Astrocyte of the cerebellum (primary cell): ENCODE measurements at places on chromosomes 5 and 9.

- DNase-seq, result no peak
These were observed 38.6 kb upstream of the TMOD1 start for GRCh38 chr9:97462914-97463313.

- DNase-seq, result no peak
These were observed 37.6 kb upstream of the PCAT7 start for GRCh38 chr9:94517254-94517653.

- no peak for DNase-seq
These were observed 336.6 kb upstream of the DAB2 start for GRCh38 chr5:39761199-39761950.

DNA sequence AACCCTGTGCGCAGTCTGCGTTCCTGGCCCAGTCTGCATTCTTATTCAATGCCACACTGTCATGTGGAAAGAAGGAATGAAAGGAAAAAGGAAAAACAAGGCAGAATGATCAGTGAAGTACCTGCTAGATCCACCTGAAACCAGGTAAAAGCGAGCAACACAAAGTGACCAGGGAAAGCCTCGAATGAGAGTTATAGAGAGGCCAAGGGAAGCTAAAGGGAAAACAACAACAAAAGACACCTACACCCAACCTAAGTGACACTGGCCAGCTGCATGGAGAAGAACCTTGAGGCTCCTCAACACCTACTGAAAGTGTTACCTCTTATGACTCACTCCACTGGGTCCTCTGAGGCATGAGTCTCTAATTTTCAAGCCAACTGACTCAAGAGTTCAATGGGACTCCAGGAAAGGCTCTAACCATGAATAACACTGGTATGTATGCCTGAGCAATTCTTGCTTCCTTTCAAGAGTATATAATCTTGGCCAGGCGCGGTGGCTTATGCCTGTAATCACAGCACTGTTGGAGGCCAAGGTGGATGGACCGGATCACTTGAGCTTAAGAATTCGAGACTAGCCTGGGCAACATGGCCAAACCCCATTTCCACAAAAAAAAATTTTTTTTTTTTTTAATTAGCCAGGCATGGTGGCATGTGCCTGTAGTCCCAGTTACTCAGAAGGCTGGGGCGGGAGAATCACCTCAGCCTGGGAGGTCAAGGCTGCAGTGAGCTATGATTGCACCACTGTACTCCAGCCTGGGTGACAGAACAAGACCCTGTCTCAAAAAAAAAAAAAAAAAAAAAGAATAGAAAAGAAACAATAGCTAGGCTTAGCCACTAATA is 29.0 kb downstream of the MTMR12 start:
- peak; percentile 62 for DNase-seq

GRCh38 chr5:126002222-126002897 is 420.8 kb upstream of the GRAMD2B start:
- peak; percentile 98 for DNase-seq

DNA sequence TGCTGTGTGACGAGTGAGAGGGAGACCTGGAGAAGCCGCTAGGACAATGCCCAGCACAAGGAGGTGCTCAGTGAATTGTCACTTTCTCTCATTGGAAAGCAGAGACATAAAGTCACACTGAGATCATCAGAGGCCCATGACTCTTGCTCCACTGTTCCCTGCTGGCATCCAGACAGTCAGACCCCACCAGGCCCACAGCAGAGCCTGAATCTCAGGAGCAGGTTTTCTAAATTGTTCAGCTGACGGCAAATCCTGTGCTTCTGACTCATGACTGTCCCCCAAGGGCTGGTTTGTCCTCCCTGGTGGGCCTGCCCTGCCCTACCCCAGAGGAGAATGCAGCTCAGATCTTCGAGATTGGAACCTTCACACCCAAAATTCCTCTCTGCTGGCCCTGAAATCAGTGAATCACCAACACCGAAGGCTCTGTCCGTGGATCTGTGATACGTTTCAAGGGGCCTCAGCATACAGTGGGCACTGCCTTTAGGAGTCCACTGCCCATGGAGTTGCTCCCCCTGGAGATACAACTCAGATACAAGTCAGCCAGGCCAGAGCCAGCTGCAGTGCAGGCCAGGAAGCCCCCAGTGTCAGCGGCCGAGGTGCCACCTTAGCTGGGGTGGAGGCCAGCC is 2.7 kb downstream of the PTGES start:
- no peak for DNase-seq

- no peak for DNase-seq
These were observed 130.3 kb downstream of the SLC12A2 start for GRCh38 chr5:128213833-128214232.

- DNase-seq, result no peak
These were observed 263.5 kb upstream of the PANK3 start for GRCh38 chr5:168842571-168843205.

DNA sequence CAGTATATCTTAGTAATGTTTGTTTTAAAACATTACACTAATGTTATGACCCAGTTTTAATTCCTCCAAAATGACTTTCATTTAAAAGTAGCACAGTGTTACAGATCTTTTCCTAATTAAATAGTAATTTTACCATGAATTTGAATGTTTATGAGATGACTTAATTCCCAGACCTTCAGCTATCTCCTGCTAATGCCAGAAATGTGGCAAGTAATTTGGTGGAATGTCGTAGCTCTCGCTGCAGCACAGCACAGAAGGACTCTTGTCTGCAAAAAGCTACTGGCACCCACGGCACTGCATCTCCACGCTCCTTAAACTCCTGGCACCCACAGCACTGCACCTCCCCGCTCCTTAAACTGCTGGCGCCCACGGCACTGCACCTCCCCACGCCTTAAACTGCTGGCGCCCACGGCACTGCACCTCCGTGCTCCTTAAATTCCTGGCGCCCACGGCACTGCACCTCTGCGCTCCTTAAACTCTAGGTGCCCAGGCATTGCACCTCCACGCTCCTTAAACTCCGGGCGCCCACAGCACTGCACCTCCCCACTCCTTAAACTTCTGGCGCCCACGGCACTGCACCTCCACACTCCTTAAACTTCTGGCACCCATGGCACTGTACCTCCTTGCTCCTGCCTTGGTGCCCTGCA is 163.1 kb downstream of the CDK5RAP2 start:
- DNase-seq, result no peak

DNA sequence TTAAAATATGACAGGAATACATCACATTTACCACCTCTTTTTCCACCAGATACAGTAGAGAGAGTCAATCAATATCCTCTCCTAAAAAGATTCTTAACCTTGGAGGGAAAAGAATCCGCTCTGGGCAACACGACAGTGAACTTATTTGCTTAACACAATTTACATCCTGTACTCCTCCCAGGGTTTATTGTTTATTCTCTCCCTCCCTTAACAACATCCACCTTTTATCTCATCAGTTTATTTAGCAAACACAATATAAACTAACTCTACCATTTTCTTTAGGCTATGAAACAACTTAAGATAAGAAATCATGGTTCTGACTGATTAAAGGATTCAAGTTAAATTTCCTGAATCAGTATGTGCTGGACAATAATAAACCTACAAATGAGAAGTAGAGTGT is 50.9 kb downstream of the CERT1 start:
- no peak for DNase-seq

DNA sequence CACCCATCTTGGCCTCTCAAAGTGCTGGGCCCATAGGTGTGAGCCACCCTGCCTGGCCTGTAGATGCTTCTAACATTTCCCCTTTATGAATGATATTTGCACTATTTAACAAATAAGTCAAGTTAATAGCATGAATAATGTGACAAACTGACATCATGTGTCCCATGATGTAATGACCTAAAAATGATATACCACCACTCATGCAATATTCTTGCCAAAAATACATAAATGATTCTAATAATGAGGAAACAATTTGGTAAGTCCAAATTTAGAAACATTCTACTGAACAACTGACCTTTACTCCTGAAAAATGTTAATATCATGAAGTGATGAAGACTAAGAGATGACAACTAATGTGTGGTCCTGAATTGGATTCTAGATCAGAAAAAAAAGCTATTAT is 33.5 kb upstream of the TRIM14 start:
- DNase-seq, result no peak

DNA sequence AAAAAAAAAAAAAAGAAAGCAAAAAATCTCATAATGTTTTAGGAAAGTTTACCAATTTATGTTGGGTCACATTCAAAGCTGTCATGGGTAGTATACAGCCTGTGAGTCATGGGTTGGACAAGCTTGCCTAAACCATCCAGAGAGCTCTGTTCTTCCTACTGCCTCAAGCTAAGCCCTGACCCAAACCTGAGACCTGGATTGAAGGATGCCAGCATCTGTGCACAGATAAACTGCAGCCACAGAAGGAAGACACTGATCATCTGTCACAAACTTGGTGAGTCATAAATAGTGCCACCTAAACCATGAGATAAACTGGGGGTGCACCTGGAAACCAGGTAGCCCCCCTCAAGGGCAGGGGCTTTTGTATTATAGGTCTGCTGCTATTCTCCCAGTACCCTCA is 31.0 kb downstream of the CSF2 start:
- no peak for DNase-seq

GRCh38 chr5:171477666-171478065 is 58.2 kb downstream of the FGF18 start:
- DNase-seq, result no peak

DNA sequence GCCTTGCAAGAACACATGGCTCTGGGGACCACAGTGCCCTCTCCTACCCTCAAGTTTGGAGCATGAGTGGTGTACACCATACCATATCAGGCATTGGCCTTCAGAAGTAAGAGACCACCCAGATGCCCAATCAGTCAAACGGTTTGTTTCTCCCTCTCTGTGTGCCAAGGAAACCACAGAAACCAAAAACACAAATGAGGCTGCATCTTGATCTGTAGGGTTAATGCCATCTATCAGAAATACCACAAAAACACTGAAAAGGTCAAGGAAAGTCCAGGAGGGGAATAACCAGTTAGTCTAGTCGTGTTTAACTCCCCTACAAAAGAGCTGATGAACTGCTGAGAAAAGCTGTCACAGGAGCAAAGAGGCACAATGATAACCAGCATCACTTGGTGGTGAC is 78.4 kb downstream of the INSYN2B start:
- DNase-seq, result no peak

GRCh38 chr9:109100543-109101201 is 19.1 kb downstream of the TMEM245 start:
- no peak for DNase-seq

- DNase-seq, result no peak
These were observed 245.3 kb downstream of the OSTF1 start for GRCh38 chr9:75333624-75334023.

- DNase-seq, result no peak
These were observed 26.9 kb downstream of the COL15A1 start for GRCh38 chr9:98970532-98971041.

GRCh38 chr5:120678279-120678678 is 214.2 kb downstream of the PRR16 start:
- DNase-seq, result no peak

- no peak for DNase-seq
These were observed 12.9 kb downstream of the GRXCR2 start for GRCh38 chr5:145859897-145860296.

DNA sequence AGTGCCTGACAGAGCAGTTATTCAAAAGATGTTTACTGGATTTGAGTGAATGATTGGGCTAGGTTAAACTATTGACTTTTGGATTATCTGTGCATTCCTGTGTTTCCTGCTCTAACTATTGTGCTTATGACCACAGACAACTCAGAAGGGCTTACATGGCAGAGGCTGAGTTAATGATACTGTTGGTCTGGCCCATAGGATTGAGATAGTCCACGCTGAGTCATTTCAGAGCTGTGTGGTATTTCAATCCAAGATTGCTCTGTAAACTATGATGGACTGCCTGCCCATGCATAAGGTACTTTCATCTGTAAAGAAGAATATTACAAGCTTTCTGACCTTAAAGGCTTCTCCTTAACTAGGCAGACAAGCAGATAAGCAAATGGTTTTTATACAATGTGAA is 49.1 kb upstream of the SLIT3 start:
- peak; percentile 19 for DNase-seq

DNA sequence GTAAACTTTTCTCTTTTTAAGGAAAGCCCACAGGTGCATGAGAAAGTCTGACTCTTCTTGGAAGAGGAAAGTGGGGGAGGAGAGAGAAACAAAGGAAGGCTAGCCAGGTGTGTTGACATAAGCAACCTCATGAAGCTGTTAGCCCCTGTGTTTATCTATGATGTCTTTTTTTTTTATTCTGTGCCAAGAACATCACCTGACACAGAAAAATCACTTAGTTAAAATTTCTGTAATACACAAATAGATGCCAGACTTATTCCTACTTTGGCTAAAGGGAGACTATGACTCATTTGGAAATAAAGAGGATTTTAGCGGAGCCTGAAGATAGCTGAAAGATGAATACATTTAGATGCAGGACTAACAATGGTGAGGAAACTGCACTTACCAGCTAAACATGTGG is 58.3 kb downstream of the BAAT start:
- no peak for DNase-seq

GRCh38 chr9:131432050-131432449 is 38.2 kb downstream of the PRRC2B start:
- no peak for DNase-seq

DNA sequence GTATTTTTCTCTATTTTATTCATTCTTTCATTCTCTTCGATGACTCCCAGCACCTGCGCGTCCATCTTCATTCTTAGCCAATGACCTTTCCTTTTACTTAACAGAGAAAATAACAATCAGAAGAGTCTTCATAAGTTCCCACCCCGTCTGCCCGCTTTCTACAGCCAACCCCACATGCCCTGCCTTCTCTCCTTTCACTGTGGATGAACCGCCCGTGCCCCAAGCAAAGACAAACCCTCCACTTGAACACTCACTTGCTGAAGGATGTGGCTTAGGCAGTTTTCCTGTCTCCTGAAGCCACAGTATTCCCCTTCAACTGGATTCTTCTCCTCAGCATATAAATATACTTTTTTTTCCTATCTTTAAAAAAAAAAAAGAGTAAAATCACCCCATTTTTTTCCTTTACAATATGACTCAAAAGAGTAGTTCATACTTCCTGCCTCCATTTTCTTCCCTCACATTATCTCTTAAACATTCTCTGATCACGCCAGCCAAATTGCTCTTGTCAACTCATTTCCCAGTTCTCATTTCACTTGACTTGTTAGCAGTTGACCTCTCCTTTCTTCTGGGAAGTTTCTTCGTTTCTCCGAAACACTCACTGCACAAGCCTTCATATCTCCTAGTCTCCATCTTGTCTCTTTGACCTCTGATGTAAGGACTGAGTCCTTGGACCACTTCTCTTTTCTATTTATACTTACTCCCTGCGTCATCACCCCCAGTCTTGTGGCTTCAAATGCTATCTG is 11.1 kb downstream of the NIPSNAP3B start:
- no peak for DNase-seq

- no peak for DNase-seq
These were observed 74.0 kb downstream of the UBAP1 start for GRCh38 chr9:34252670-34253459.

- DNase-seq, result no peak
These were observed 1.9 kb upstream of the QRFP start for GRCh38 chr9:130898552-130898852.

DNA sequence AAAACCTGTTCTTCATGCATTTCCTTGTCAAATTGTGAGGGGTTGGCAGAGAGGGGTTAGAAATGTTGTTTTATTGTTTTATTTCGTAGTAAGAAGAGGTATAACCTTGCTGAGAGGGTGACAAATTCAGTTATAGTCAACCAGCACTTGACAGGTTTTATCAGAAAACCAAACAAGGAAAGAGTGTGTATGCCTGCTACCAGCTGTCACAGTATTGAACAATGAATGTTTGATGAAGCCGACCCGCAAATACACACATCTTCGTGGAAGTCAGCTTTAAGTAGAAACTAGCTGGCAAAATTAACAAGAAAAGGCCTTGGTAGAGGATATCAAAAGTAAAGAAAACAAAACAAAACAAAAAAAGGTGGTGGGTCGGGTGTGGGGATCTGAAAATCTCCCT is 214.6 kb upstream of the TLE4 start:
- no peak for DNase-seq
